ENCODE measurements at places on chromosomes 3 and 15.

- DNase-seq = no peak
Observed at GRCh38 chr3:64098670-64099069, 75.4 kb upstream of the PSMD6 start.

DNA sequence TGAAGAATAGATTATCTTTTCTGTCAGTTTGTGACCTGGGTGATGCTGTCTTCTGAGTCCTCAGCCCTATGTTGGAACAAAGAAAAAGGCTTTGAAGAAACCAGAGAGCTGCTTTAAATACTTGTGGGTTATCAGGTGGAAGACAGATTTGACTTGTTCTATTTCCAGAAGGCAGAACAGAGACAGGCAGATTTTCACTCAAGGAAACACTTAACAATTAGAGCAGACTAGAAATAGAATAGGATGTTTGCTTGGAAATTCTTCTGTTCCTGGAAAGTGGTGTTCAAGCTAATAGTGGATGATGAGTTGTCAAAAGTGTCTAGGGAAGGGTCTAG, 219.4 kb downstream of the UBE2E2 start:
- DNase-seq = no peak

- no peak for DNase-seq
Observed at GRCh38 chr3:170414202-170414663, 4.4 kb upstream of the CLDN11 start.

- DNase-seq = no peak
Observed at GRCh38 chr15:46941241-46941640, 776.1 kb upstream of the SEMA6D start.

DNA sequence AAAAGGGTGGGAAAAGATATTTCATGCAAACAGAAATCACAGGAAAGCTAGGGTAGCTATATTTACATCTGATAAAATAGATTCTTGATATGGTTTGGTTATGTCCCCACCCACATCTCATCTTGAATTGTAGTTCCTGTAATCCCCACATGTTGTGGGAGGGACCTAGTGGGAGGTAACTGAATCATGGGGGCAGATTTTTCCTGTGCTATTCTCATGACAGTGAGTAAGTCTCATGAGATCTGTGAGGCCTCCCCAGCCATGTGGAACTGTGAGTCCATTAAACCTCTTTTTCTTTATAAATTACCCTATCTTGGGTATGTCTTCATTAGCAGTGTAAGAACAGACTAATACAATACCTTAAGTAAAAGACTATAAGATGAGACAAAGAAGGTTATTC, 558.1 kb downstream of the RSL24D1 start:
- no peak for DNase-seq

GRCh38 chr3:30894521-30895251, at the start of gene GADL1:
GADL1 (minus strand) TSS chr3:30894661; CDS start chr3:30894614, 47 bp downstream.
- no peak for DNase-seq

GRCh38 chr15:69679623-69680228, 227.1 kb downstream of the RPLP1 start:
- DNase-seq = no peak

DNA sequence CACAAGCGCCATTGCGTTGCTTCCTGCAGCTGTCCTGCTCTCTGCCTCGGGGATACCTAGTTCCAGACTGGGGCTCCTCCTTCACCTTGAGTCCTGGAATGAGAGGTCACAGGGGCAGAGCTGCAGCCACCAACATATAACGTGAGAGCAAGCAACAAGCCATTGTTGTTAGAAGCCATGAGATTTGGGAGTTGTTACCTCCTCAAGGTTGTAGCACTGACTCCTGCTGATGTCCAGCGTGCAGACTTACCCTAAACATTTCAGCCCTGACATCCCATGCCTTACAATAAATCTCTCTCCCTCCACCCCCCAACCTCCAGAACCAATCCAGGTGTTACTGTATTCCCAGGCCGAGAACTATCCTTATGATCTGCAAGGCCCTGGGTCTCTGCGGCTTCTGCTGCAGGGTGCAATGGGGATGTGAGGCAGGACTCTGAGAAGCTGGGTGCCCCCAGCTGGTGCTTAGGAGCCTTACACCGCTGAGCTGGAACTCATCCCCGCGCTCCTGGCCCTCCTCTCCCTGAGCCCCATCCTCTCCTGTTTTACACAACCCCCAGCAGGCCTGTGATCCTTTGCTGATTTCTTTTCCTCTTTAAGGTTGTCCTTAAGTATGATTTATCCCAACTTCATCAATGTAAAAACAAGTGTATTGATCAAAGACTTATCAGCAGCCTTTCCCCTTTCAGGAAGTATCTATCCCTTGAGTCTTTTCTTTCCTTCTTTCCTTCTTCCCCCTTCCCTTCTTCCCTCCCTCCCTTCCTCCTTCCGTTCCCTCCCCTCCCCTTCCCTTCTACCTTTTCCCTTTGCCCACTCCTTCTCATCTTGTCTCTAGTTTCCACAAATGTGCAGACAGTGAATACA, 84.2 kb upstream of the ABHD2 start:
- no peak for DNase-seq

GRCh38 chr15:74795966-74796625, 14.2 kb downstream of the CSK start:
- DNase-seq = no peak

- no peak for DNase-seq
Observed at GRCh38 chr3:192422997-192423342, 304.4 kb downstream of the FGF12 start.

DNA sequence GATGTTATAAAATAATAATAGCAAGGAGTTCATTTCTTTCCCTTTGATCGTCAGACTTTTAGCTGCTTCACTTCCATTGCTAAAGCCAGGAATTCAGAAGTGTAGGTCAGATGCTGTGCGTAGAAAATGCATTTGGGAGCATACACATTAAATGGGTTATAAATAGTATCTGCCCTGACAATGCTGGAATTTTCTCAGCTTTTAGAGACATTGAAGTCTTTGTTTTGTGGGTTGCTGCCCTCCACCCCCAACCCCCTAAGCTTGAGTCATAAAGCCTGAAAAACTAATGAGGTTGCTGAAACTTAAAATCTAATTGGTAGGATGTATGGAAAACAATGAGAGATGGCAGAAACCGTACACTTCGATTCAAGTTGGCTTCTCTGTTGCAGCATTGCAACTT, 81.9 kb downstream of the MITF start:
- DNase-seq = no peak

DNA sequence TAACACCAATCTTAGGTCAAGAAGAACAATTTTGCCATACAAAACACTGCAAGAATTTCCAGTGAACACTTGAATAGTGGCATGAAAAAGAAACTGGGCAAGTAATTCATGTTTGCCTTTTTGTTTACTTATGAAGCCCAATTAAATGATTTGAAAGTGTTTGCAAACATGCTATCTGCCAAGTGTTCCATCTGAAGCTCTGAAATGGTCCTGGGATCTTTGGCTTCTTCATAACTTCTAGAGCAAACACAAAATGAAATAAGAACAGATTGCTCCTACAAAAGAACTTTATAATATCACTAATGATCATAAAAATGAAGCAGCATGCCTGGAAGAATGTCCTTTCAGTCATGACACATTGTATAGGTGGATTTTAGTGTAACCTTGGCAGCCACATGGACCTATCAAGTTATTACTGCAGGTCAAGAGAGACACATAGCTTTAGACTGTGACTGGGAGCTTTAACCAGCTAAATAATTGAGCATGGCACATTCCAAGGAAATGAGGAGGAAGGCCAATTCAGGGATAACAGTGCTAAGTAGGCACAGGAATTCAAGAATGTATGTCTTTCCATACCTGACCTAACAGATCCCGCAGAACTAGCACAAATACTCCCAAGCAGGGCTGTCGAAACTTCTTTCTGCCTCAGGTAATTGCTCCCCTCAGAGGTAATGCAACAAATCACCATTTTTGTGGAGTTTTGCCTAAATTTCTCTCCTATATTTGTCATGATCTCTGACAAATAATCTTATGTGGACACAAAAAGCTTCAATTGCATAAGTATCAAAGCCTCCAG, 144.6 kb downstream of the DUT start:
- DNase-seq = no peak

DNA sequence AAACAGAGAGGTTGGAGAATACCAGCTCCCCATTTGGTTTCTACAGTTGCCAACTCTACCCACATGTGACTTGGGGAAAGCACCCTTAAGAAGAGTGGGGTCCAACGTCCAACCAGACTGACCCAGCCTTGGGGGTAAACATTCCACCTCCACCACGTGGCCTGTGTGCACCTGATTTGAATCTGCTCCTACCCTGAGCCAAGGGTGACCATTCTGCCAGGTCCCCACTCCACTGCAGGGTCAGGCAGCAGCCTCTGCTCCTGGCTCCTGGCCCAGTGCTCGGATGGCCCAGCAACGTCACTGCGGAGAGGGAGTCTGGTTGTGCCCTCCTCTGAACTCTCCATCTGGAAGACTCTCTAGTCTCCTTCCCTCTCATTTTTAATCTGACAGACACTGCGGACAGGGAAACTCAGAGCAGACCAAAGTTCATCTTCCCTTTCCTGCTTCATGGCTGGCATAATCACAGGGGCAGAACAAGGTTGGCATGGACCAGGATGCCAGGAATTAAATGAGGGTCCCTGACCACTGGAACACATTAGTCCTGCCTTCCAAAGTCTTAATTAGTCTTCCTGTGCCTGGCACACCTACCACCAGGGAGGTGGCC, 29.4 kb downstream of the FHIT start:
- DNase-seq = no peak

- DNase-seq = no peak
Observed at GRCh38 chr3:151278230-151278629, at the start of gene P2RY14. P2RY14 (minus strand) TSS chr3:151278542; CDS start chr3:151214316, 64,226 bp downstream.

- DNase-seq = no peak
Observed at GRCh38 chr3:72114773-72115172, 329.8 kb upstream of the PROK2 start.

- DNase-seq = no peak
Observed at GRCh38 chr3:121992601-121993560, 29.2 kb downstream of the ILDR1 start.

DNA sequence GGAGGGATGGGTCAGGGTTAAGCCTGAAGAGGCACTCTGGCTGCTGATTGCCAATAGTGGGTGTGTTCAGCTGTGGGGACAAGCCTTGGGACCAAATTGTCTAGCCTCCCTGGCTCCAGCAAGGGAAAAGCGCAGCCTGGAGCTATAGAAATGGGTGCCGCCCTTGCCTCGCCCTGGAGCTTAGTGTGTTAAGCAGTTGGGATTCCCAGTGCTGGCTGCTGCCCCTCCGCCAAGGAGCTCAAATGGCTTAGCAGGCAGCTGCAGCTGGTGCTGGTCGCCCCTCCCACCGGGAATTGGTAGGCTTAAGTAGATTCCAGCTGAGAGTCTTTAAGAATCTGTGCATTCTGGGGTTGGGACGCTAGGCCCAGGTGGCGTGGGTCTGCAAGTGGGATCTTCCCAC, 662.9 kb upstream of the TBL1XR1 start:
- no peak for DNase-seq

GRCh38 chr15:64897345-64897985, 14.2 kb upstream of the ANKDD1A start:
- no peak for DNase-seq

- no peak for DNase-seq
Observed at GRCh38 chr15:41713047-41713446, 52.8 kb downstream of the MGA start.

DNA sequence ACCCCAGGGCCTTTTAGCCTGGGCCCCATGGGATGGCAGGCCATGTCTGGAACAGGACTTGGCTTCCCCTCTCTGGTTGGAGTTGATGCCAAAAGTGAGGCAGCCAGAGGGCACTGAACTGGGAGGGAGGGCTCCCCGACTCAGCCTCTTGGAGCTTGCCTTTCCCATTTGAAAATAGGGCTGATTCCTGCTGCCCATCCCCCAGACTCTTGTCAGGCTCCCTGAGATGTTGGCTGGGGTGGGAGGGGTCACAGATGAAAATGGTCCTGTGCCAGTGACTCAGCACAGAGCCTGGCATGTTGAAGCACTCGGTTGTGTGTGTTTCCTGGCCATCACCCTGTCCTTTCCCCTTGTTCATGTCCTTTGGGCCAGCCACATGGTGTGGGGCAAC, 6.6 kb downstream of the PPCDC start:
- DNase-seq = no peak

DNA sequence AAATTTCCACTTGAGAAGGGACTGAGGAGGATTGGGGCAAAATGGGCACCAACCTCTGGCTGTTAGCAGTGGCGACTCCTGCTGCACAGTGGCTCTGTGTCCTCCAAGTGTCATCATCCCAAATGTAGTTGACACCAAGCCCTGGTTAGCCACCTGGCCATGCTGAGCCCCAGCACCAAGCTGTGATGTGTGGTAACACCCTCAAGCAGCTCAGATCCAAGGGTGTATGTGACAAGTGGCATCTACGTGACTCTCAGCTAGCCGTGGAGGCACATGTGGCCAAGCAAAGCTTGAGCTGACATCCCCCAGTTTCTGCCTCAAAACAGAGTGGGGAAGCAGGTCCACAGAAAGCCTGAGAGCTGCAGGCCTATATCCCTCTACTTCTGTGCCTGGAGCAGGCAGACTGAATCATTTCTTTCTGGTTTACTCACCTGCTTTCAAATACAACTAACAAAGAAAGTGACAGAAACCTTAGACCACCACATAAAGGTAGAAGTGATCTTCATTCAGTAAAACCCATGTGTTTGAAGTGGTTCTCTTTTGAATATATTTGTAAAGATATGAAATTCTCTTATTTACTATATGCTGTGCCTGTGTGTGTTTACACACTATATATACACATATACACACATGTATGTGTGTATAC, 40.0 kb downstream of the FOXP1 start:
- no peak for DNase-seq

DNA sequence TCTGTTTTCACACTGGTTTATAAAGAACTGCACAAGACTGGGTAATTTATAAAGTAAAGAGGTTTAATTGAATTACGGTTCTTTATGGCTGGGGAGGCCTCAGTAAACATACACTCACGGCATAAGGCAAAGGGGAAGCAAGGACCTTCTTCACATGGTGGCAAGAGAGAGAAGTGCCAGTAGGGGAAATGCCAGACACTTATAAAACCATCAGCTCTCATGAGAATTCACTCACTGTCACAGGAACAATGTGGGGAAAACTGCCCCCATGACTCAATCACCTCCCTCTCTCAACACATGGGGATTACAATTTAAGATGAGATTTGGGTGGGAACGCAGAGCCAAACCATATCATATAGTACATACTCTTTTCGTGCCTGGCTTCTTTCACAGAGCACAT, 42.4 kb downstream of the MAP2K1 start:
- DNase-seq = no peak

DNA sequence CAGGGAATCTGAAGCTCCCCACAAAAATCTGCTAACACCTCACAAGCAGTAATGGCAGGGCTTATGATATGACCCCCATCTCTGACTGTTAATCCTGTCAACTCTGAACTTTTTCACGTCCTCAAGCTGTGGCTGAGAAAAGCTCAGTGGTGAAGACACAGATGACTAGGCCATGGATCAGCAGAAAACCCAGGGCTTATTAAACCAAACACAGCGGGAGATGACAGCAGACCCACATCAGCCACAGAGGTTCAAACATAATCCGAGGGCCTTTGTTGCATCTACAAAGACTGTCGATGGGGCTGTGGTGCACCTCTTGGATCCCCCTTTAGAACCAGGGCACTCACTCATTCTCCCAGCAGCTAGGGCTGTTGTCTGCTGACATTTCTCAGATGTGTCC, 50.4 kb downstream of the GLB1 start:
- no peak for DNase-seq

- no peak for DNase-seq
Observed at GRCh38 chr3:182521339-182521738, 272.0 kb upstream of the ATP11B start.
